SJSA1 (cell line): ENCODE measurements at places on chromosomes 2 and 18.
A peak's percentile ranks its signal among the peaks of the same experiment; 100 is the strongest.

- H3K27ac ChIP-seq: peak overlapping the region; percentile 31
- H3K27me3 ChIP-seq: no peaks in the 10 kb centered on the region
- H3K4me1 ChIP-seq: peaks cover 17% of the 10 kb centered on the region
- H3K36me3 ChIP-seq: peaks cover 65% of the 10 kb centered on the region
Observed at GRCh38 chr2:222572751-222573174, 83.1 kb downstream of the FARSB start.

GRCh38 chr2:98932778-98933343 lies 3.2 kb downstream of the CRACDL start:
- no peak for DNase-seq
- H3K4me3 ChIP-seq: no peak overlapping the region
- no peaks in the 10 kb centered on the region for H3K36me3 ChIP-seq
- H3K27me3 ChIP-seq: peaks cover 40% of the 10 kb centered on the region

- no peak overlapping the region for H3K27ac ChIP-seq
- H3K36me3 ChIP-seq: no peaks in the 10 kb centered on the region
- DNase-seq: no peak
- H3K4me1 ChIP-seq: peaks cover 11% of the 10 kb centered on the region
Observed at GRCh38 chr2:214014551-214015220, 396.2 kb upstream of the VWC2L start.

- H3K36me3 ChIP-seq: peaks cover 8% of the 10 kb centered on the region
- no peaks in the 10 kb centered on the region for H3K27me3 ChIP-seq
- H3K27ac ChIP-seq: peak overlapping the region; percentile 94
Observed at GRCh38 chr2:64017811-64018700, 1.2 kb downstream of the VPS54 start.

GRCh38 chr18:69858897-69859296 lies 88.8 kb downstream of the CD226 start:
- H3K36me3 ChIP-seq: no peaks in the 10 kb centered on the region
- H3K27me3 ChIP-seq: no peaks in the 10 kb centered on the region
- DNase-seq: no peak
- no peak overlapping the region for H3K4me3 ChIP-seq

GRCh38 chr18:12369211-12369610 lies 7.8 kb downstream of the AFG3L2 start:
- no peak overlapping the region for H3K4me3 ChIP-seq
- H3K36me3 ChIP-seq: peaks cover 62% of the 10 kb centered on the region
- no peaks in the 10 kb centered on the region for H3K27me3 ChIP-seq
- no peaks in the 10 kb centered on the region for H3K4me1 ChIP-seq
- DNase-seq: no peak

DNA sequence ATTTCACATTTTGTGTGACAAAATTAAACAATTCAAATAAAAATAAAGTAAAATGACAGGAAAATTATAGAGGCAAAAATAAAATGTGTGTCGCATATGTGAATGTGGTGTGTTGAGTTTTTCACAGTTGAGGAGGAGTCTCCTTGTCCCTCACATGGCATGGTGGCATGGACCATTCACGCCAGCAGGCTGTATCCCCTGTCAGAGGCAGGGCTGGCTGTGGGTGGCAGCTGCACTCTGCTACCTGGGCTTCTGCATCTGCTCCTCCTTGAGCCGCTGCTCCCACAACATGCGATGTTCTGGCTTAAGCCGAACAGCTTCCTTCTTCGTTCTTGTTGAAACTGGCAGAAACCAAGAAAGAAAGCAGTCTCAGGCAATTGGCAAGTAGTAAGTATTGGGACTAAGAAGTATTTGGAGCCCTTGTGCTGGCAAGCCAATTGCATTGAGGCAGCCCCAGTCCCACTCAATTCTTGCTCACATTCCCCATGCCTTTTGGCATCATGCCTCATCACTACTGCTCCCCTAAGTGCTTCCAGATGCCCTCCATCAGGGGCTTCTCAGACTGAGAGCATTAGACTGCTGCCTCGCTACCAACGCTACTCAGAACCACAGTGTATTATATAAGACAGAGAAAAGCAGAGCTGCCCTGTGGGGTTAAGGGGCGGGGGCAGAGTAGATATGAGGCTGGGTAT lies 177.9 kb upstream of the NABP1 start:
- no peaks in the 10 kb centered on the region for H3K27me3 ChIP-seq
- H3K27ac ChIP-seq: no peak overlapping the region
- DNase-seq: no peak
- no peaks in the 10 kb centered on the region for H3K36me3 ChIP-seq
